RPMI8226 (cell line): ENCODE measurements at places on chromosomes 7 and 10.

DNA sequence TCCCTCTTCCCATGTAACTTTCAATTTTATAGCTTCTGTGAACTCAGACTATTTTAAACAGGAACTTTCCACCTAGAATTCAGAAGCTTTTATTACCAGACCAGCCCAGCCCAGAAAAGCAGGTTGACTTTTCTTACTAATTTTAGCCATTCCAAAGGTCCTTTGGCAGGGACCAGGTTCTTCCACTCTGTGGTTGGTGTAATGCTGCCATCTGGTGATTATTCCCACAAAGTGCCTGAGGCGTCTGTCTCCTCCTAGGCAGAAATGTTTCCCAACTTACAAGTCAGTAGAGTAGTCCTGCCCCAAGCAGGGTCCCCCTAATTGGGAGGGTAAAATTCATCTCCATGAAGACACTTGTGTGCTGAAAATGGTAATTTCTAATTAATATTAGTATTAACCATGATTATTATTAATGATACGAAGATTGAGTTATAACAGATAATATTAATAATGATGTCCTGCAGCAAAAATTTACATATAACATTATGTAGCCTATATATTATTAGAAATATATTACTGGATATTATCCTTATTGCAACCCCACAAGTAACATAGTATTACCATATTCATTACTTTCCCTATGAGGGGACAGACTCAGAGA lies 53.0 kb upstream of the PPP1R17 start:
- DNase-seq, result peak; percentile 51

DNA sequence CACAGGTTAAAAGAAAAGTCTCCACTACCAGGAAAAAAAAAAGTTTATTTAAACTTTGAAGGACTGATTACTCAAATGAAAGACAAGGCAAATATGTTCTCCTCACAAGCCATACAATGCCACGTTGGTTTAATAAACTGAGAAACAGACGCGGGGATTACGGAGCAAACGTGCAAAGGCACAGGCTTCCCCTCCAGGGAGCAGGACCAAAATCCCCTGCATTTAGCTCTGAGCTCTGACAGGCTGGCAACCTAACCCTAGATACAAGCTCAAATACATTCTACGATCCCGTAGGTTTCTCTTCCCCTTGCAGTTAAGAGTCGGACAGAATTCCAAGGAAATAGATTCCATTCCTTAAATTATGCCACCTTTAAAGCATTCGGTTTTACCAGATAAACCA lies 7.7 kb upstream of the GRB10 start:
- no peak for DNase-seq

DNA sequence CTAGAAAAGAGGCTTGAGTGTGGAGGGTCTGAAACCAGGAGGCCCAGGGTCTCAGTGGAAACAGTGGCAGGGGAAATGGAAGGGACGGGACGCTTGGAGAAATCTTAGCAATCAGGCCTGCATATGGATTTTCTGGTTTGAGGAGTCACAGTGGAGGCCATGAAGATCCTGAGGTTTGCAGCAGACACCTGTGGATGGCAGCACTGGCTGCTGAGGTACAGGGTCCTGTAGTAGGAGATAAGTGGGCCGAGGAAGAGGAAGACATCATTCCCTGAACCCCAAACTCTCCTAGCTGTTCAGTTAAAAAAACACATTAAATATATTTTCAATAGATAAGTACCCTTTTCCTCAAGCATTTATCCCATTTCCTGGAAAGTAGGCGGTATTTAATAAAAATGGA lies 208.8 kb upstream of the IGFBP3 start:
- DNase-seq, result no peak

DNA sequence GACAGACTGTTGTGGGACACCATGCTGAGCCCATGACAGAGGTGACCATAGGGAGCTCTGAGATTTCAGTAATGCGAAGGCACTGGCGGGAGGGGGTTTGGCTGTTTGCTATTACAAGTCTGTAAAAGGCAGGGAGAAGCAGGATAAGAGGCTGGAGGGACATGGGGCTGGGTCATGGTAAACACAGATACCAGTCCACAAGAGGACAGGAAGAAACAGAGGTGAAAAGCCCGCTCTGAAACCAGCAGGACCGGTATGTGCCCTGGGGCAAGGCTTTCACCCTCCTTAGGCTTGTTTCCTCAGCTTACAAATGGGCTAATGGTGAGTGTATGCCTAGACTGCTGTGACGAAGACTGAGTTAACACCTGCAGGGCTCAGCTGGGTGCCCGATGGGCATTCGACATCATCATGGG lies 34.1 kb downstream of the ANXA11 start:
- DNase-seq, result no peak

DNA sequence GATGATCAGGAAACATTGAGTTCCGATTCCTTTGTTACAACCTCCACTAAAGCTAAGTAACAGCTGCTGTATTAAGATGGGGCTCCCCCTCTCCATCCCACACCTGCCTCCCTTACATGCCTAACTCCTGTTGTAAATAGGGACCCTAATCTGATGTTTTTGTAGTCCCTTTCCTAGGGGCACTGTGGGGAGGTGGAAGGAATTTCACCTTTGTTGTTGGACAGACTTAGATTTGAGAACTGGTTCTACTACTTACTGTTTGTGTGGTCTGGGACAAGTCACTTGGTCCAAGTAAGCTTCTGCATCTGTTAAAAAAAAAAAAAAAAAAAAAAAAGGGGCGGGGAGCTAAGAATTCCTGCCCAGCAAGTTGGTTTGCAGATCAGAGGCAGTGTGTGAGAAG lies 42.6 kb downstream of the KIAA1217 start:
- DNase-seq, result no peak

- peak; percentile 71 for DNase-seq
Measured at GRCh38 chr10:14758994-14759664, 15.6 kb downstream of the FAM107B start.

- DNase-seq, result peak; percentile 68
Measured at GRCh38 chr10:100997360-100998182, 2.0 kb upstream of the LZTS2 start.

DNA sequence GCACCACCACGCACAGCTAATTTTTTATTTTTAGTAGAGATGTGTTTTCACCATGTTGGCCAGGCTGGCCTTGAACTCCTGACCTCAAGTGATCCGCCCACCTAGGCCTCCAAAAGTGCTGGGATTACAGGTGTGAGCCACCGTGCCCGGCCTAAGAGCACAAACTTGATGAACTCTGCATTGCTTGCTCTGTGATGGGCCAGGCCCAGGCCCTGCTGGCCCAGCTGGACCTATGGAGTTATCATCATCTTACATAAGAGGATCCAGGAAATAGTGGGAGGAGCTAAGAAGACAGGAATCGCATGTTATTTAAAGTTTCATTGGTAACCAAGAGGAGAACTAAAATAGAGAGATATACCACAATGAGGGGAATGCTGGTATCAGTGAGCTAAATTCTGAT lies 86.9 kb downstream of the DAGLB start:
- DNase-seq, result peak; percentile 54

GRCh38 chr10:11379771-11380170 lies 231.7 kb downstream of the USP6NL start:
- no peak for DNase-seq

DNA sequence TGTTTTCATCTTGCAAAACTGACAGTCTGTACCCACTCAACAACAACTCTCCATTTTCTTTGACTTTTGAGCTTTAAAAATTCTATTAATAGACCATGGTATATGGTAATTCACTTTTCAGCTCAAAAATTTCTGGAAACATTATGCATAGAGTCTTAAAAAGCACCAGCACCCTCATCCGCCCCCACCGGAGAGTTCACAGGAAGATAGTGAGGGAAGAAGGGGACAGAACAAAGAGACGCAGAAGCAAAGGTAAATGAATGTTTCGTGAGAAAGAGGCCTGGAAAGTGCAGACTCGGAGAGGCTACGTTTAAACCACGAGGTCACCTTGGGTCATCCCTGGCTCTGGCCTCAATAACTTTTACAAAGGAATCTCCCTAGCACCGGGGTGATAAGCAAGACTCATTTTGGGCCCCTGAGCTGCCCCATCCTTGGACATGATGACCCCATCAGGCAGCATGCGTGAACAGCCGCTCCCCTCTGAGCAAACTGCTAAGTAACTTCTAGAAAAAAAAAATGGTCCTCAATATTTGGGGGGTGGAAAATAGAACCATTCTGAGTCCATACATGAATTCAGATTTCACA lies 96.3 kb downstream of the CPXM2 start:
- DNase-seq, result no peak

GRCh38 chr10:14415676-14416307 lies 85.1 kb upstream of the FRMD4A start:
- no peak for DNase-seq

DNA sequence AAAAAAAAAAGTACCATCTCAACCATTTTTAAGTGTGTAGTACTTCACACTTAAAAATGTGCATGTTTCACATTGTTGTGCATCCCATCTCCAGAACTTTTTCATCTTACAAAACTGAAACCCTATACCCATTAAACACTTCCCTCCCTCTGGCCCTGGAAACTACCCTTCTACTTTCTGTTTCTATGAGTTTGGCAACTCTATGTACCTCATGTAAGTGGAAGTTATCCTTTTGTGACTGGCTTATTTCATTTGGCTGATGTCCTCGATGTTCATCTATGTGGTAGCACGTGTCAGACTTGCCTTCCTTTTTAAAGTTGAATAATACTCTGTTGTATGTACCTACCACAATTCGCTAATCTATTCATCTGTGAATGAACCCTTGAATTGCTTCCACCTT lies 12.2 kb downstream of the KCNMA1 start:
- DNase-seq, result no peak

DNA sequence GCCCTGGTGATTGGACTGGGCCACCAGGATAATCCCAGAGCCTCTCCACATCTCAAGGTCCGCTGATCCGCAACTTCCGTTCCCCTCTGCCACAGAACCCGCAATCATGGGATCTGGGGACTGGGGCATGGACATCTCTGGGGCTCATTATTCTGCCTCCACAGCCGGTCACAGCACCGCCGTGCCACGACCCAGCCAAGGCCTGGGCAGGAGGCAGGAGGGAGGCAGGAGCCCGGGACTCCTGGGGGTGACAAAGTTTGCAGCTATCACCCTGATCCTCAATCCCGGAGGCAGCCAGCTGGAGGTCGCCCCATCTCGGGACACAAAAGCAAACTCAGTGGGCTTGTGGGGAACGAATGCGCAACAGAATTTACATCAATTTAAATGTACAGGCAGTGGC lies 42.9 kb upstream of the TNRC18 start:
- no peak for DNase-seq

- no peak for DNase-seq
Measured at GRCh38 chr7:17948526-17949238, 8.4 kb upstream of the SNX13 start.

DNA sequence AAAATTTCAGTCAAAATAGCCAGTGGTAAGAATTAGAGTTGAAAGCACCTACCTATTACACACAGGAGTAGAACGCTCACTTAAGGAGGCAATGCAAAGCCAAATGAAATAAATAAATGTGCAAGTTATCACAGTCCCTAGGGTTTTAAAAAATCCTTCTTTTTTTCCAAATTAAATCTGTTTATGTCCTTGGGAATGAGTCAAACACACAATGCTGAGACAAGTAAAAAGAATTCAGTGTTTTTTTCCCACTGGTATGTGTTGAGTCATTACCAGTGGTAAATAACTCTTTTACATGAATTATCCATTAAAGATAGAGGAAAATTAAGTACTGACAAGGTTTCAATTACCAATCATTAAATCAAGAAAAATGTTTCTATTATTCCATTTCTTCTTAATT lies 438.6 kb downstream of the TNS3 start:
- DNase-seq, result no peak

GRCh38 chr10:71023704-71024283 lies 135.4 kb upstream of the PCBD1 start:
- DNase-seq, result no peak

DNA sequence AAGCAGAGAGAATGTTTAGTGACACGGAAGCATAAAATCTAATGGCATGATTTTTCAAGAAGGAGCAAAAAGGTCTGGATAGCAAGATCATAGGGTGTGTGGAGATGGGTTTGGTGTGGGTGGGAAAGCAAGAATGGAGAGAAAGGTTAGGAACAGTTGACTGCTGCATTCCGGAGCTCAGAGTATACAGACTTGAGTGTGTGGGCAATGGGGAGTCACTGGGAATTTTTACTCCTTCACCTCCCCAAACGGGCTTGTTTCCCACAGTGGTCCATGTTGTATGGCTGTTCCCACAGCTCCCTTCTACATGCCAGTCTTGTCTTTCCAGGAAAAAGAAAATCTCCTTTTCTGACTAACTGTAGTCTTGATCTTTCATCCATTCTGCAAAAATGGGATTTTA lies 122.1 kb downstream of the CDK6 start:
- DNase-seq, result no peak

DNA sequence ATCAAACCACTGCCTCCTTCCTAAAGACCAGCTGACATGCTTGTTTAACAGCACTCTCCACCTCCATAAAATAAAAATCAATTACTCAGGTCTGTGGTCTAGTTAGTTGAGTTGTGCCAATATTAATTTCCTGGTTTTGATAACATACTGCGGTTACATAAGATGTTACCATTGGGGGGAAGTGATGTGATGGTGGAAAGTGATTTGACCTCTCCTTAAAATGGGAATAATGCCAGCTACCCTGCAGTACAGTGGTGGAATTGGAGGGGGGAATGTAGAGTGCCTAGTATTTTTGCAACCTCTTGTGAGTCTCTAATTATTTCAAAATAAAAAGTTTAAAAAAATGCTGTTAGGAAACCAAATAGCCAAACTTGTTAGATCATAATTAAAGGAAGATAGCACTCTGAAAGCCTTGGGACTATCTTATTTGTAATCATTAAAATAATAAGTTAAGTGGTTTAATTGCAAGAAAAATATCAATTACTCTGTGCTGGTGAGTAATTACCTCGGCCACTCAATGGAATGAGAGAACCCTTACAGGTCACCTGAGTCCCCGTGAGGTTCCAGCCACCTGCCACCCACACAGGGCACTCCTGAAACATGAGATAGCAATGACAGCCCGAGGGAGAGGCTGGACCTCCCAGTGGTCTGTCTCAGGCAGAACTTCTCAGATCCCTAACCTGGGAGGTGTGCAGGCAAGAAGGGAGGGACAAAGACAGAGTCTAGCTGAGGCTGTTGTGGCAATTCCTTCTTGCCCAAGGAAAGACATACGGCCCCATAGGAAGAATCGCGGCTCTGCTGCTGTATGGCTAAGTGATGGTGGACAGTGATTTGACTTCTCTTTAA lies 94.1 kb downstream of the SH3PXD2A start:
- DNase-seq, result no peak

GRCh38 chr10:130440494-130440893 lies 304.3 kb downstream of the GLRX3 start:
- no peak for DNase-seq

GRCh38 chr7:114784746-114785145 lies 137.1 kb upstream of the MDFIC start:
- no peak for DNase-seq

DNA sequence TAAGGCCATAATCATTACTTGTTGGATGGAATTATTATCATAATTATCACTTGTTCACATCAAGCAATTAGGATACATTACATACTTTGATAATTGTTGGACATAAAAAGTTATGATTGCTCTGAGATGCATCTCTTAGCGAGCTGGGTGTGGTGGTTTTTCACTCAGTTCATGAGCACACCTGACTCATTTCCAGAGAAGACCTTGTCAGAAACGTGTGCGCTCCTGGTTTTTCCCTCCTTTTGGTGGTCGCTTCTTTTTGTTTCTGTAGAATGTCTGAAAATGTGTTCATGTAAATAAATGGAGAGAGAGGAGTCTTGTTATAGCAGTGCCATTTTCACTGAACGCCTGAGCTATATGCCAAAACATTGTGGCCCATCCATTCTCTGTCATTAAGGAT lies 141.3 kb downstream of the PAXIP1 start:
- no peak for DNase-seq
